ENCODE measurements at places on chromosomes 16 and 17.

DNA sequence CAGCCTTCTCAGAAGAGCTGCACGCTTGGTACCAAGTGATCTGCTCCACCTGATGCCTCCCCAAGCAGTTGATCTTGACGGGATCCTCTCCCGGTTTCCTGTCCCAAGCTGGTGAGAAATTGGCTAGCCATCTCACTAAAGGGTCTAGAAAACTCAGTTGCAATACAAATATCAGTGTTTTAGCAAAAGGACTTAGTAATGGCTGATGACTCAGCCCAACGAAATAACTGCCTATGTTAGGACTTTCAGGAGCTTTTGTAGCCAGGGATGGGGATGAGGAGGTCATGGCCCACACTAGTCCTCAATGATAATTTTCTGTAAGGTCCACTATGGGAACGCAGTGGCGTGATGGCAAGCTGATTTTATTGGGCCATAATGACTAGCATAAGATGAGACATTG lies 23.3 kb upstream of the ENGASE start:
- DNase-seq, result no peak

GRCh38 chr16:60199150-60199549 lies 1465.0 kb upstream of the GOT2 start:
- no peak for DNase-seq

GRCh38 chr17:74089869-74090464 lies 113.5 kb upstream of the RPL38 start:
- DNase-seq, result no peak

GRCh38 chr16:57866529-57866918 lies 64.2 kb upstream of the KIFC3 start:
- DNase-seq, result no peak

DNA sequence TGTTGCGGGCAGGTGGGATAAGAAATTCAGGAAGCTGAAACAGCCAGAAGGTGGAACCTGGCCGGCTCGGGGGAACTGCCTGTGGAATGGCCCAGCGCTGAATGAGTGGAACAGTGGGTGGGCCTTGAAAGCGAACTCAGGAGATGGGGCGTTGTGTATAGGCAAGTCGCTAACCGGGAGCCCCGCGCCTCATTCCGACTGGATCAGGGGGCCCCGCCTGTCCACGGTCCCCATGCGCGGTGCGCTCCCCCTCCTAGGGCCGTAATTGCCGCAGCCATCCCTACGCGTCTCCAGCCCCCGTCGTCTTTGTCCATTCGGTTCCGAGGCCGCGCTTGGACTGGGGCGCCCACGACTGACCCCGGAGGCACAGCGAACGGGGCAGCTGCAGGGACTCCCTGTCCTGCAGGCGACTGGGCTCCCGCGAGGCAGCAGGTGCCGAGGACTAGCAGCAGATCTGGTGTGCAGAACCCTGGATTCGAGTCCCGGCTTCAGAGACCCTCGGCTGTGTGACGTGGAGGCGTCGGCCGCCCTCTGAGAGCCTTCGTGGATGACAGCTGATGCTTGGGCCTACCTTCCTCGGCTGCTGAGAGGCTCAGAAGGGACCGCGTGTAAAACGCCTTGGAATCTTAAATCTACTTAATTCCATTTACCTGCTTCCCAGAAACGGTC lies 10.9 kb upstream of the CA4 start:
- no peak for DNase-seq

- DNase-seq, result no peak
Observed at GRCh38 chr17:39677542-39678339, 9.5 kb downstream of the PNMT start.

GRCh38 chr17:81701288-81702071 lies 1.7 kb upstream of the MRPL12 start:
- DNase-seq, result no peak

DNA sequence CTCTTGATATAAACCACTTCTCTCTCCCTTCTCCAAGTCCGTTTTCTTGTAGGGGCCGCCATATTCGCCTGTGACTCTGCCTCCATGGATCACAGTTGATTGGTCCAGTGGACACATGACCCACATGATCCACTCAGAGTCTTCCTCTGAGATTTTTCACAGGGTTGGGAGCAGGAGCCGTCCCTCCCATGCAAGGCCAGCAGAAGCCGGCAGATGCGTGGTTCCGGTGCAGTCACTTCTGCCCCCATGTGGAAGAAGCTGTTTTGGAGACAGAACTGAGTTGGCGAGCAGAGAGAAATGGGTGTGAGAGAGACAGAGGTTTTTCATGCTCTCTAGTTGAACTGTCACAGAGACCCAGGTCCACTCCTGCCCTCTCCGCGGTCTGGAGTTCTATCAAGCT lies 83.3 kb downstream of the C16orf95 start:
- no peak for DNase-seq

DNA sequence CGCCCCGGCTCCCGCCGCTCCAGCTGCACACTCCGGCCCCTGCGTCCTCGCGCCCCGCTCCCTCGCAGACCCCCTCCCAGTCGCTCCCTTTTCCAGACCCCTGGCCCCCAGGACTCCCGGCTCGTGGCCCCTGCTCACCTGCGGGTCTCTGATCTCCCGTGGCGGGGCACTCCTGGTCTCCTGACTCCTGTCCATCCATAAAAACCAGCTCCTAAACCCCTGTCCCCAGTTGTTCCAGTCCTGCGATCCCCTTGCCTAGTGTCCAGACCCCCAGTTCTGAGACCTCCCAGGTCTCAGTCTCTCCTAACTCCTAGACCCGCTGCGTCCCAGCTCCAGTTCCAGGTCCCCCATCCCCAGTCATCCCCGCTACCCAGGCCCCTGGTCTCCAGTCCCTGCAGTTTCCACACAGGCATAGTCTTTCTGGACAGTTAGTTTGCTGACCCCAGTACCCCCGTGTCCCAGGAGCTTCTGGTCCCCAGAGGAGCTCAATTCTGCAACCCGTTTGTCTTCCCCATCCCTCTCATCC lies 379 bp downstream of the SNX29 start:
- no peak for DNase-seq

- DNase-seq, result no peak
Observed at GRCh38 chr16:57645691-57646387, 17.4 kb downstream of the ADGRG1 start.

DNA sequence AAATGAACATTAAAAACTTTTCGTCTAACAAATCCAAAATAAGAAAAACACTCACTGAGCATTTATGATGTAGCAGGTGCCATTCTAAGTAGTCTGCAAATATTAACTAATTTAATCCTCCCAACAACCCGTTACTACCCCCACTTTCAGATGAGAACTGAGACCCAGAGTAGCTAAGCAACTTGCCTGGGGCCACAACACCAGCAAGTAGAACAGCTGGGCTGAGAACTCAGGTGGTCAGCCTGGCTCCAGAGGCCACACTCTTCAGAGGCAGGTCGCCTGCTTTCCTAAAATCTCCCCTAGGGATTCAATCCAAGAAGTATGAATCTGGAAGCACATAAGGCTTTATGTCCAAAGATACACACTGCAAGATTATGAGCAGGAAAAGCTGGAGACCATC lies 6.2 kb downstream of the MBTPS1 start:
- no peak for DNase-seq

DNA sequence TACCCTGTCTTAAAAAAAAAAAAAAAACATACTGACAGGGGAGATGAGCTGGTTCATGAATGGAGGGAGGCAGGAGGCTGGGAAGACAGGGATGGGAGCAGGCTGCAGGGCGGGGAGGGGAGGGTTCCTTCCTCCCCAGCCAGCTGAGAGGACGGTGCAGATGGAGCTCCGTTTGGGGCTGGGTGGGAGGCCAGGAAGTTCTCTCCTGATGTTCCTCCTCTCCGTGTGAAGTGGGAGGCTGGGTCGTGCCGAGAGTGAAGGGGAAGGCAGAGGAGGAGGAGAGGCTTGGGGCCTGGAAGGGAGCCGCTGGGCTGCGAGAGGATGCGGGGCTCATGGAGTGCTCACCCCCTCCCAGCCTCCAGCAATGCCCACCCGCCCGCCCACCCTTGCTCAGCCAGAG lies 21.3 kb downstream of the SBK1 start:
- no peak for DNase-seq

DNA sequence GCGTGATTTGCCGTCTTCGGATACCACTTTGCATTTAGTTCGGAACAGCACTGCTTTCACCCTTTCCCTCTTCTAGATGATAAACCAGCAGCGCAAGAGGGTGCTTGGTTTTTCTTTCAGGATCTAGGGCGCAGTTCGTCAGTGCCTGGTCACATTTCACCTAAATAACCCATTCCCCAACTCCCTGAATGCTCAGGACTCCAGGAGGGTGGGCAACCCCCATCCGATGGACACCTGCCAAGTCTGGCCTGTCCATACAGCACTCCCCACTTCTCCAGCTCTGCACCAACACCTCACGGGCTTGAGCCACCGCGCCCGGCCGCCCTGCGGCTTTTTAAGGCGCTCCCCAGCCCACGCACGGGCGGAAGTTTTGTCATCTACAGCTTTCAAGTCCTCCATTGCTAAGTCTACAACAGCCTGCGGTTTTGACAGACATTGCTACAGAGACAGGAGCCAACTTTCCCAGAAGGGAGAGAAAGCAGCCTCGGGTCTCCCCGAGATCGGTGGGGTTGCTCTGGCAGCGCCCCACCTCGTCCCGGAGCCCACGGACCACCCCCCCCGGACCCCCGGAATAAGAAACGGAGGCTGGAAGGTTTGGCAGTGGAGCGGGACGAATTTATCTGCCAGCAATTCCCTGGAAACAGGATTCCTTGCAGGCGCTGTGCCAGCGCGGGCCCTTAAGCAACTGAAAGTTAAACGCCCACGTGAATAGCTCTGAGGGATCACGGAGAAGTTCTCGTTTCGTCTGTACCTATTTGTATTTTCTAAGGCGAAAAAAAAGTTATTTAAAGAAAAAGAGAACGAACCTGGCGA lies 38.6 kb upstream of the SLFN13 start:
- DNase-seq, result no peak

- DNase-seq, result peak; percentile 78
Observed at GRCh38 chr16:4475880-4476788, at the start of gene HMOX2. HMOX2 (plus strand) TSS chr16:4476398; CDS start chr16:4505525, 29,127 bp downstream.

DNA sequence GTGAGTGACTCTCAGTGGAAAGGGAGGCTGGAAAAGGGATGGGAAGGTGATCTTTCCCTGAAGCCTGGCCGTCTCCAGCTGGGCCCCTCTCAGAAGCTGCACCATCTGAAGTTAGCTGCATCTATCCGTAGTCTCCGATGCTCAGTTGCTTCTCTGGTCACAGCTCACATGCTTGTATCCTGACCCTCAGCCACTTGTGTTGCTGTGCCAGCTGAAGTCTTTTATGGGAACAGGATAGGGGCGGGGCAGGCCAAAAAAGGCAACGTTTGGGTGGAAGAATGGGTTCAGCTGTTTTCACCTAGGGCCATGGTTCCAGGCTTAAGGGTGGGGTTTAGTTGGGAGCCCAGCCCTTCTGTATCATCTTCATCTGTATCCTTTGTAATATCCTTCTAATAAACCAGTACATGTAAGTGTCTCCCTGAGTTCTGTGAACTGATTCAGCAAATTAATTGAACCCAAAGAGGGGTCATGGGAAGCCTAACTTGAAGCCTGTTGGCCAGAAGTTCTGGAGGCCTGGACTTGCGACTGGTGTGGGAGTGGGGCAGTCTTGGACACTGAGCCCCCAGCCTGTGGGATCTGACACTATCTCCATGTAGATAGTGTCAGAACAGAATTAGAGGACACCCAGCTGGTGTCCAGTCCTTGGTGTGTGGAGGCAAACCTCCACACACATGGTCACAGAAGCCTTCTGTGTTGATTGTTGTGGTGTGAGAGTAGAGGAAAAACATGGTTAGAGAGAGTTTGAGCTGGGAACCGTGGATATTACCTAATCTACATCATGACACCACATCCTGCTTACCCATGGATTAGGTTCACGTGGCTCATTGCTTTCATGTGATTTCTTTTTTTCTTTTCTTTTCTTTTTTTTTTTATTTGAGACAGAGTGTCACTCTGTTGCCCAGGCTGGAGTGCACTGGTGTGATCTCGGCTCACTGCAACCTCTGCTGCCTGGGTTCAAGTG lies 49.3 kb upstream of the FBXO47 start:
- DNase-seq, result no peak

GRCh38 chr17:15978606-15979005 lies 20.9 kb downstream of the ZSWIM7 start:
- DNase-seq, result no peak

DNA sequence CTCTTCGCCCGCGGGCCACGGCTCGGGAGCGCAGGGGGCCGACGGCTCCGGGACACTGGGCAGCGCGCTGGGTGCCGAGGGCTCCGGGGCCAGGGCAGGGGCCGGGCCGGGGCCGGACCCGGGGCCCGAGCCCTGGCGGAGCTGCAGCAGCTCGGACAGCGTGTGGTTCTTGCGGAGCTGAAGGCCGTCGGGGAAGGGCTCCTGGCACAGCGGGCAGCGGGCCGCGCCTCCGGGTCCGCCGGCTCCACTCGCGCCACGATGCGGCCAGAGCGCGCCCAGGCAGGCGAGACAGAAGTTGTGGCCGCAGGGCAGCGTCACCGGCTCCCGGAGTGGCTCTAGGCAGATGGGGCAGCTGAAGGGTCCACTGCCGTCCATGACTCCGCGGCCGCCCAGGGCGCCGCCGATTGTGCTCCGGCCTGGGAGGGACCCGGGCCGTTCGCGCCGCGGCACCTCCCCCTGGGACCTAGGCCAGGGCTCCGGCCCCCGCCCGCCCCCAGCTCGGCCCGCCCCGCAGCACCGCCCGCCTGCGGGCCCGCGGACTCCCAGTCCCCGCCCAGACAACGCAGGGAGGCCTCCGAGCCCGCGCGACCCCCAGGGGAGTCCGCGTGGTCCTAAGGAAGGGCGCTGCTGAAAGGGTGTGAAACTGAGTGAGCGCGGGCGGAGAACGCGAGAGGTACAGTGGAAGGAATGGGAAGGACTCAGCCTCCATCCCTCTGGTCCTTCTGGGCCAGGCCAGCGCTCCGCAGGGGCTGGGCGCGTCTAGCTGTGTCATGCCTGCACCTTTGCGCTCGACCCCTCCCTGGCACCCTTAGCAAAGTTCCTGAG lies at the start of gene TRIM47:
Gene TRIM47 (minus strand): TSS at position 408 of the 825 bp plus-strand sequence. CDS start 33 bp downstream, at position 375.
- DNase-seq, result no peak

- no peak for DNase-seq
Observed at GRCh38 chr17:17628388-17629008, 37.0 kb upstream of the PEMT start.

- DNase-seq, result no peak
Observed at GRCh38 chr16:77786186-77786847, 2.0 kb upstream of the VAT1L start.

DNA sequence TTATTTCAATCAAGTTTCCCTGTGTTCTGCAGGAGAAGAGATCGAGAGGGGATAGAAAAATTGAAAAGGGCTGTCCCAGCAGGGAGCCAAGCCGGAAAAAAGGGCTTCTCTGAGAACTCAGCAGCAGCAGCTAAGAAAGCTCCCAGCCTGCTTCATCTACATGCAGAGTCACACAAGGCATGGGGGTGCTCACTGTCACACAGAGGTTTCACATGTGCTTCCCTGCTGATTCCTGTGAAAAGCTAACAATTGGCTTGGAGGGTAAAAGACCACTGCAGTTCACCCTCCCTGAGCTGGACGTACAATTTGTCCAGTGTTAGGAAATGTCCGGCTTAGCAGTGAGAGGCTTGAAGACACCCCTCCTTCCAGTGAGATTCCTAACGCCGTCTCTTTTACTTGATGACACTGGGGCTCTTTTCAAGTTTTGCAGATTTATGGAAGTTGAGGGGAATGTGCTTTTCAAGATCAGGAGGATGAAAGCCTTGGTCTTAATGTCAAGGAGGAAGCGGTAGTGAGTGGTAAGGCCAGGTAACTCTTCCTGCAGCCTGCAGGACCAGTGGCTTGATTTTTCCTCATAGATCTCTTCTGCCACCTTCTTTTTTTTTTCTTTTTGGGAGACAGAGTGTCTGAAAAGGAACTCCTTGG lies 85.6 kb downstream of the WNT3 start:
- no peak for DNase-seq

- no peak for DNase-seq
Observed at GRCh38 chr17:4485676-4486646, 12.7 kb upstream of the SPNS2 start.

- no peak for DNase-seq
Observed at GRCh38 chr17:59899099-59899498, 6.2 kb downstream of the RPS6KB1 start.

- DNase-seq, result no peak
Observed at GRCh38 chr17:49889500-49889899, 41.6 kb upstream of the TAC4 start.
